ENCODE measurements at places on chromosomes 3 and 15. TPM values are rescaled to one million over a fixed set of nuclear protein-coding genes. Genes with fewer than 3 reads are reported as not detected.

GRCh38 chr3:130473416-130473815 is 43.6 kb upstream of the COL6A6 start:
- no peaks in the 10 kb centered on the region for H3K36me3 ChIP-seq
- H3K4me1 ChIP-seq, result no peaks in the 10 kb centered on the region
- DNase-seq, result no peak

- peaks cover 26% of the 10 kb centered on the region for H3K27me3 ChIP-seq
- no peaks in the 10 kb centered on the region for H3K36me3 ChIP-seq
- DNase-seq, result no peak
- peaks cover 3% of the 10 kb centered on the region for H3K4me1 ChIP-seq
- H3K4me3 ChIP-seq, result no peak overlapping the region
Observed at GRCh38 chr3:12138044-12138443, 20.7 kb downstream of the TIMP4 start.

The FBXW12 gene
- not detected for polyA plus RNA-seq

DNA sequence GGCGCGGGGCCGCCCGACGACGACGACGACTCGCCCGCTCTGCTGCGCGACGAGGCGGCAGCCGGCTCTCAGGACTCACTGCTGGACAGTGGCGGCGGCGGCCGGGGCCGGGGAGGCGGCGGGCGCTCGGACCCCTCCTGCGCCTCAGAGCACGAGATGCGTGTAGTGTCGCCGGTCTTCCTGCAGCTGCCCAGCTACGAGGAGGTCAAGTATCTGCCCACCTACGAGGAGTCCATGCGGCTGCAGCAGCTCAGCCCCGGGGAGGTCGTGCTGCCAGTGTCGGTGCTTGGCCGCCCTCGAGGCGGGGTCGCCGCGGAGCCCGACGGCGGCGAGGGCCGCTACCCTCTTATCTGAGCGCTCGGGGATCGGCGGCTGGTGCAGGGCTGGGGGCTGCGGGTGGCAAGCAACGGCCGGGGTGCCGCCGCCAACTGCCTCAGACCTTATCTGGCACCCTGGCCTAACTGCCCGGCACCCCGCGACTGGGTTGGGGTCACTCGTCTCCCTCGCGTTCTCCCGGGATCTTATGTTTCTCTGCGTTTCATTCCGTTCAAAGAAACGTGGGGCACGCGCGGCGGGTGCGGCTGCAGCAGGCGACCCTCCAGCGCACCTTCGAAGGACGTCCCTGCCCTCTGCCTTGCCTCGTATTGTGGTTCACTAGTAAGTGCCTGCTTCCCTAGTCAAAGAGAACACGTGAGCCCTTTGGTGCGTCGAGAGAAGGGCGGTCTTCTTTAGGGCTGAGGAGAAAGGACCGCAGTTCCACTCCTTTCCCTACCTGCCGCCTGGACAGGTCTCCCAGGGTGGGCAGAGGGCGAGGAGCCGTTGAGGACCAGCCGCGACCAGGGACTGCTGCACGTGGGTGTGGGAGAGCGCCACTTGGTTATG is 1.0 kb downstream of the C3orf80 start:
- H3K4me3 ChIP-seq, result peak overlapping the region; percentile 87
- H3K4me1 ChIP-seq, result peaks cover 21% of the 10 kb centered on the region
- H3K27me3 ChIP-seq, result peaks cover 34% of the 10 kb centered on the region
- no peak for DNase-seq
- no peaks in the 10 kb centered on the region for H3K36me3 ChIP-seq

GRCh38 chr3:24047513-24047912 is 102.4 kb downstream of the NR1D2 start:
- no peaks in the 10 kb centered on the region for H3K36me3 ChIP-seq
- H3K27me3 ChIP-seq, result peaks cover 4% of the 10 kb centered on the region
- no peak overlapping the region for H3K27ac ChIP-seq
- no peak overlapping the region for H3K4me3 ChIP-seq
- no peak for DNase-seq

The GPR156 gene
- polyA plus RNA-seq, result not detected

DNA sequence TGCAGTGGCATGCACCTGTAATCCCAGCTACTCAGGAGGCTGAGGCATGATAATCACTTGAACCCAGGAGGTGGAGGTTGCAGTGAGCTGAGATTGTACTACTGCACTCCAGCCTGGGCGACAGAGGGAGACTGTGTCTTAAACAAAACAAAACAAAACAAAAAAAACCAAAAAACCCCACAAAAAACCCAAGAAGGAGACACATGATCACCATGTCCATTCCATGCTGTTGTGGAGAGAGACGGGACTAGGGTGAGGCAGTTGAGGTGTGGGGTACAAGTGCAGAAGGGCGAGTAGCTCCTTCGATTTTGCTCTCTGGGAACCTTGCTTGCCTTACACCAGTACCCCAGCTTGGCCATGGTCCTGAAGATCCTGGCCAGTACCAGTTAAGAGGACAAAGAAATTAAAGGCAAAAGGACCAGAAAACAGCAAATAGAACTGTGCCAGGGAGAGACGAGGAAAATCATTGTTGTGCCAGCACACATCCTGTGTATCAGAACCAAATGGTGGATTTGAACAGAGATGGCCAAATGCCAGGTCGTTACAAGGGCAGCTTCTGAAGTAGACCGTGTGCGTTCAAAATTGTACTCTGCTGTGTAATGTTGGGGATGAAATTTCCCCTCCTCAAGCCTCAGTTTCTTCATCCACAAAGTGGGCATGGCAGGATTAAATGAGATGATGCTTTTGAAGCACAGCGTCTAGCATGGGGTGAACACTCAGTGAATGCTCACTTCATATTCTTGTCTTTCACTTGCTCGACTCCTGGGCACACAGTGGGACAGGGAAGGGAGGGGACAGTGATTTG is 42.9 kb upstream of the CTSH start:
- no peaks in the 10 kb centered on the region for H3K36me3 ChIP-seq
- DNase-seq, result no peak
- H3K27me3 ChIP-seq, result peaks cover 13% of the 10 kb centered on the region
- no peak overlapping the region for H3K4me3 ChIP-seq
- H3K27ac ChIP-seq, result no peak overlapping the region
- H3K4me1 ChIP-seq, result peaks cover 6% of the 10 kb centered on the region

DNA sequence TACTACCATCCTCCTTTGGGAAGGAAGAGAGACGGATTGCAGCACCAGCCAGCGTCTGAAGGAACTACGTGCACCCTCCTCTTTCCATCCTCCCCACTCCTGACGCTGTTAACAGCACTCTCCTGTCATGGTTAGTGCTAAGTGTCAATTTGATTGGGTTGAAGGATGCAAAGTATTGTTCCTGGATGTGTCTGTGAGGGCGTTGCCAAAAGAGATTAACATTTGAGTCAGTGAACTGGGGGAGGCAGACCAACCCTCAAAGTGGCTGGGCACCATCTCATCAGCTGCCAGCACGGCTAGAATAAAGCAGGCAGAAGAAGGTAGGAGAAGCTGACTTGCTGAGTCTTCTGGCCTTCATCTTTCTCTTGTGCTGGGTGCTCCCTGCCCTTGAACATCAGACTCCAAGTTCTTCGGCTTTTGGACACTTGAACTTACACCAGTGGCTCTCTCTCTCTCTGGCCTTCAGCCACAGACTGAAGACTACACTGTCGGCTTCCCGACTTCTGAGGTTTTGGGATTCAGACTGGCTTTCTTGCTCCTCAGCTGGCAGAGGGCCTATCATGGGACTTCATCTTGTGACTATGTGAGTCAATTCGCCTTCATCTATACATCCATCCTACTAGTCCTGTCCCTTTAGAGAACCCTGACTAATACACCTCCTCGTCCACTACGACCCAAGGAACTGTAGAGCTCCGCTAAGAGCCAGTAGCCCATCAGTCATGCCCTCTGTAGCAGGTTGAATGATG is 128.2 kb upstream of the HES1 start:
- no peak overlapping the region for H3K27ac ChIP-seq
- H3K4me3 ChIP-seq, result no peak overlapping the region
- no peaks in the 10 kb centered on the region for H3K36me3 ChIP-seq
- DNase-seq, result no peak
- H3K27me3 ChIP-seq, result peaks cover 4% of the 10 kb centered on the region
- H3K4me1 ChIP-seq, result peaks cover 15% of the 10 kb centered on the region

The GABRR3 gene
- polyA plus RNA-seq, result not detected

The TNK2 gene
- 1.1 TPM for polyA plus RNA-seq

The PLOD2 gene
- not detected for polyA plus RNA-seq

DNA sequence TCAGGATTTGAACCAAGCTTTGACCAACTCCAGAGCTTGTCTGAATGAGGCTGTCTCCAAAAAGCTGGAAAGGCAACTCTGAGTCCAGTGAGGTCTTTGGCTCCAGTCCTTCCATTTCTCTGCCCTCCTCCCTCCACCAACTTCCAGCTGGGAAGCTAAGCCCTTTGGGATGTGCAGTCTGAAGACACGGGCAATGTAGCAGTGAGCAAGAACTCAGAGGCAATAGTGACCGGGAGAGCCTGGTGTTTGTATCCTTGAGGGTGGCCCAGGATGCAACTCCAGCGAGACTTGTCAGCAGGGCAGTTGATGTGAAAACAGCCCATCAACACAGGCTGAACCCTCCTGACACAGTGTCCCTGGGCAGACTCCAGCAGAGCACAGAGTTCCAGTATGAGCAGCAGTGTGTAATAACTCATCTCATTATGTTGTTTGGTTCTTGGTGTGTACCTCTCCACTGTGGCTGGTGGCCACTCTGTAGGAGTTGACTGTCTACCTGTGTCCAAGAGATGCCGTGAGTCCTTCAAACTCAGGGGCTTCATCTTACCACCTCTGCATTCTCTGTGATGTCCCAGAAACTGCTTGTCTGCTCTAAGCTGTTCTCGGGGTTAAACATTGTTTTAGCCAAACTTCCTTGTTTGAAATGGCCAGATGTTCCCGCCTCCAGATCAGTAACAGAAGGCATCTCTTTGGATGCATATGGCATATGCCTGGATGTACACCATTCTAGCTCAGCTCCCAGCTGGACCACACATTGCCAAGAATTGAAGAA is 6.6 kb downstream of the CDCP1 start:
- no peak for DNase-seq
- no peaks in the 10 kb centered on the region for H3K36me3 ChIP-seq
- no peak overlapping the region for H3K27ac ChIP-seq

DNA sequence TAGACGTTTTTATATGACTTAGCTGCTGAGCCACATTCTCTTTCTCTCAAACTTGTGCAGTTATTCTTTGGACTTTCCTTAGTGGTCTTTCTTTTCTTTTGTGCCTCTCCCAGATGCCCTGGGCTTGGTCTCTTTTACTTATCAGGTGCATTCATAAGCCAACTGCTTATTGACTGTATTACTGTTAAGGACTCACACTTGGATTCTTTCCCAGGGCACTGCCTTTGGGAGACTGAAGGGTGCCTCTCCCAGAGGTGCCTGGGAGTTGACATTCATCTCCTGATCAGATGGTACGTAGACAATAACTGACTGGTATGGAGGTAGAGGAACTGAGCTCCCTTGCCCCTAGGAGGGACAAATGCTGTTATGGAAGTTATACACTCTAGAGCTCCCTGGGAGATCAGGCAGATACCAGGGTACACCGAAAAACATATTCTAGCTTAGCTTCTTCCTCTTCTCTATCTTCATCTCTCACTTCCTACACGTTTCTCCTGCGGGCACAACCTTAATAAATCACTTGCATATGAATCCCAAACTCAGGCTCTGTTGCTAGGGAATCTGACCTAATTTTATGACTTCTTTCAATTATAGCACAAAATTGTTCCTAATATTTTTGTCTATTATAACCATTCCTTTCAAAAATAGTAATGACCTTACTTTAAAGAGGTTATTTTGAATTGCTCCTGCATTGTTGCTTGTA is 24.7 kb downstream of the PARP15 start:
- H3K4me1 ChIP-seq, result peaks cover 64% of the 10 kb centered on the region
- no peak overlapping the region for H3K4me3 ChIP-seq
- H3K27ac ChIP-seq, result peak overlapping the region; percentile 59
- DNase-seq, result no peak
- H3K36me3 ChIP-seq, result peaks cover 21% of the 10 kb centered on the region

DNA sequence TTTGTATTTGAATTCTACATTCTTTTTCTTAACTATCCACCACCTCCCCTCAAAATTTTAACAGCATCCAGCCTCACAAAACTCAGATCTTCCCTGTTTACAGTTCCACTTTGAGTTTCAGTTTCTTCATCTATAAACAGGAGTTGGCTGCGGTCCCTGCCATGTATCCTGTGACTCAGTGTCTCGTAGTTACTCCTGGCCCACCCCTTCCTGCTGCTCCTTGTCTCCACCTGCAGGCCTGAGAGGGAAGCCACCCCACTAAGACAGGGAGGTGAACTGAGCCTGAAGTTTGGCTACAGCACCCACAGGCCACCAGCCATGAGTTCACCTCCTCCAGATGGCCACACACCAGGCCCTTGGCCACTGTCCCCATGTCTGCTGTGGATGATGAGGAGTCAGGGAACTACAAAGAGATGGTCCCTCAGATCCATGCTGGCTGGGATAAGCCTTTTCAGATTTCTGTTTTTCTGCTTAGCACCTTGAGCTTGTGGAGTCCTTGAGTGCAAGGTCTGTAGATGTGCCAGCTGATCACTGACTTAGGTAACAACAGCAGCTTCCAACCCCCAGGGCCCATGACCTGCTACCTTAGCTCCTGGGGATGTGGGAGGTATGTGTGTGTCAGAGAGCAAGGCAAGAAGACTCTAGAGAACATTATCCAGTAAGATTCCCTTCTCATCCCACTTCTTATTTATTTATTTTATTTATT is 37.5 kb downstream of the CD86 start:
- DNase-seq, result no peak
- H3K36me3 ChIP-seq, result no peaks in the 10 kb centered on the region
- peak overlapping the region; percentile 95 for H3K27ac ChIP-seq
- peaks cover 27% of the 10 kb centered on the region for H3K4me1 ChIP-seq
- H3K4me3 ChIP-seq, result peak overlapping the region; percentile 60

- H3K36me3 ChIP-seq, result no peaks in the 10 kb centered on the region
- no peak overlapping the region for H3K27ac ChIP-seq
- peaks cover 5% of the 10 kb centered on the region for H3K4me1 ChIP-seq
- H3K27me3 ChIP-seq, result no peaks in the 10 kb centered on the region
- H3K4me3 ChIP-seq, result no peak overlapping the region
Observed at GRCh38 chr15:50149090-50149489, 30.1 kb upstream of the ATP8B4 start.

DNA sequence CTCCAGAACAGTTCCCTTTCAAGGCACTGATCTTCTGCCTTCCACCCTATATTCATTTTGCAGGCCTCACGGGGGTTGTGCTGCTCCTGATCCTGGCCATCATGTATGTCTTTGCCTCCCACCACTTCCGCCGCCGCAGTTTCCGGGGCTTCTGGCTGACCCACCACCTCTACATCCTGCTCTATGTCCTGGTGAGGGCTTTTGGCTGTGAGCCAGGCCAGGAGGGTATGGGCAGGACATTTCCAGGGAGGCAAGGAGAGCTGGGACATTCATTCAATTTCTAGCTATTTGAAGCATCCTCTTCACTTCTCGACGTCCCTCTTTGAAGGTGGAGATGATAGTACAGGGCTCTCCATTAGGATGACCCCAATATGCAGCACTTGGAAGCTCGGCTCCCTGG is 25.9 kb downstream of the DUOX1 start:
- H3K27me3 ChIP-seq, result no peaks in the 10 kb centered on the region
- DNase-seq, result no peak
- H3K4me3 ChIP-seq, result no peak overlapping the region
- peaks cover 9% of the 10 kb centered on the region for H3K4me1 ChIP-seq

- no peaks in the 10 kb centered on the region for H3K36me3 ChIP-seq
- no peak overlapping the region for H3K27ac ChIP-seq
- no peak overlapping the region for H3K4me3 ChIP-seq
- no peak for DNase-seq
- H3K4me1 ChIP-seq, result peaks cover 36% of the 10 kb centered on the region
Observed at GRCh38 chr15:56985856-56986255, 67.4 kb downstream of the TCF12 start.
